ENCODE measurements at places on chromosomes 11 and 22. TPM values are rescaled to one million over a fixed set of nuclear protein-coding genes. Genes with fewer than 3 reads are reported as not detected.

DNA sequence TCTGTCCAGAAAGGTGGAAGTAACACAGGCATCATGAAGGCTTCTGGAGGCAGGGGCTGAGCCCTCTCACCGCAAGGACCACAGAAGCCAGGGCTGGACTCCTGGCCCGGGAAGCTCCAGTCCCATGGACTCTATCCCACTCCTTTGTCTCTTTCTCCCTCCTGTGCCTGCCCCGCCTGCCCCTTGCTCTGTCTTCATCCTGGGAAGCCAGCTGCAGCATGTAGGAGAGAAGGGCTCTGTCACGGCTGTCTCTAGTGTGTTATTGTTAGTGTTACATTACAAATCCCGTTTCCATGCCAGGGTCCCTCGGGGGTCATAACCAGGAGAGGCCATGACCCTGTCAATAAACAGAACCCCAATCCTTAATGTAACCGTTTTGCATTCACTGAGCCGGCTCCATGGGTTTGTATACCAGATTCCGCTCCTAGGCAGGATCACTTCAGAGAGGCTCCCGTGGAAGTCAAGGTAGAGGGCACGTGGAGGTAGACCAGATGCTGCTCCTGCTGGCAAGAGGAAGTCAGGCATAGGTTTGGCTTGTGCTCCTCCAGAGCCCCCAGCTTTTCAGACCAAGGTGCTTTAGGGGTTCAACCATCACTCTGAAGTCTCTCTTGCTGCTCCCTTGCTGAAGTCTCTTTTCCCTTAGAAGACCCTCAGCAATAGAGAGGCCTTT lies 293.2 kb downstream of the ETS1 start:
- no peak for DNase-seq

GRCh38 chr11:28729339-28729738 lies 621.2 kb downstream of the METTL15 start:
- DNase-seq = no peak

GRCh38 chr11:66967670-66968425 lies 7.3 kb upstream of the C11orf86 start:
- DNase-seq = no peak

DNA sequence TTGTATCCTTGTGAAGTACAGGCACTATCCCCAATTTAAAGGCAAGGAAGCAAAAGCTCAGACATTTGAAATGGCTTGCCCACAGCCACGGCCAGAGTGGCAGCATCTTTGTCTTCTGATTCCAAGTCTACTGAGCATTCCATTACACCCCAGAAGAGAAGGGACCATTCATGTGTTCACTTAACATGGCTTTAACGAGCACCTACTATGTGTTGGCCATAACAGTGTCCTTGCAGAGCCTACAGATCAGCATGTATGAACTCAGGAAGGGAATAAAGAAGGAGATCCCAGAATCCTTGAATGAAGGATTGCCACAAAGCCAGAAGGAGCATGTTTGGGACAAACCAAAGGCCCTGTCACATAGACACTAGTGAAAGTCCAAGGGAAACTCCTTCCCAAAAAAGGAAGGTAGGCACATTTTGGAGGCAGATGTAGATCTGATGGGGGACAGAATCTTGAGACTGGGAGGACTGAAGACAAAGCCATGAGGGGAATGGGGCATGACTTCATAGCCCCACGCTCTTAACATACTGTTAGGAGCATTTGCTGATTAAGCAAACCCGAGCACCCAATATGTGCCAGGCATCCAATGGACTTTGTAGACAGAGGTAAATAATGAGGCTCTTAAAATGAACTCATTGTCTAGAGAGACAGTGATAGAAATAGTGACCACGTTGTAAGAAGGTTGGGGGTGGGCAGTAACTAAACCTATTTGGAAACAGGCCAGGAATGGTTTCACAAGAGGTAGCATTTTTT lies 54.9 kb downstream of the P4HA3 start:
- DNase-seq = no peak

DNA sequence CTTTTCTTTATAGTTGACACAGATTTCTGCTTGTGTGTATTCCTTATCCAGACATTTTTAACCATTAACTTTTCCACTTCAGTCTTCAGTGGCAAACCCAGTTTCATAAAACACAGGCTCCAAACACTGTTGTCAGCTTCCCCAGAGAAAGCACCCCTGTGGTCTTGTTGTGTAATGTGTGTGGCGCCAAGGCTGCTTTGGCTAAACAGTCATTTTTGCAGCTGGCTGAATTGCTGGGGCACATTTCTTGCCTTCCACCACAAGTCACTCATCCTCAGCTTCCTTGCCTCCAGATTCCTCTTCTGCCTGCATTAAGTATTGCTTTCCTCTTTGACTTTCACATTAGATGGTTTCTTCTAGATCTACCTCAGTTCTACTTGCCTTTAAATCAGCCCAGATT lies 40.5 kb downstream of the ARHGAP1 start:
- no peak for DNase-seq

DNA sequence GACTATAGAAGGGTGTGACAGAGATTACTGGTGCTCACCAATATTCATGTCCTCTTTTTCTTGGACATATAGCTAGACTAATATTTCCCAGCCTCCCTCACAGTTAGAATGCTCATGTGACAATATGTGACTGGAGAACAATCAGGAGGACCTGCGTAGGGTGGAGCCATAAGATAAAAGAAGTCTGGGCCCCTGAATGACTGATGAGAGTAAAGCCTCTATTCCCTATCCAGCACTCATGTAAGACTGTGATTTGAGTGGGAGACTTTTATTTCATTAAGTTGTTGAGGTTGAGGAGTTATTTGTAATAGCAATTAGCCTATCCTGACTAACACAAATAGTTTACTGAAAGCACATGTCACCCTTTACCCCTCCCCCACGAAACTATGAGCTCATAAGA lies 1247.1 kb upstream of the TENM4 start:
- DNase-seq = no peak

DNA sequence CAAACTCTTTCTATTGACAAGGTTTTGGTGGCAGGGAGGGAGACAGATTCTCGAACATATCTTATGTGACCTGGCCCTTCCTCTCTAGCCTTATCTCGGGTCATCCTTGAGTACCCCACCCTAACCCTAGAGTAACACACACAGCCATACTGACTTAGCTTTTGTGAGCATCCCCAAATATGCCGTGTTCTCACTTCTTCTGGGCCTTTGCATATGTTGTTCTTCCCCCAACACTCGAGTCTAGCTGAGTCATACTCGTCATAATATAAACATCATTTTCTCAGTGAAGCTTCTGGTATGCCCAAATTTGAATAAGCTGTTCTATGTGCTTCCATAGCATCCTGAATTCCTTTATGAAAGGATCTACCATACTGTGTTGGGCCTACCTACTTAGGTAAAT lies 8.0 kb downstream of the TTC17 start:
- no peak for DNase-seq

DNA sequence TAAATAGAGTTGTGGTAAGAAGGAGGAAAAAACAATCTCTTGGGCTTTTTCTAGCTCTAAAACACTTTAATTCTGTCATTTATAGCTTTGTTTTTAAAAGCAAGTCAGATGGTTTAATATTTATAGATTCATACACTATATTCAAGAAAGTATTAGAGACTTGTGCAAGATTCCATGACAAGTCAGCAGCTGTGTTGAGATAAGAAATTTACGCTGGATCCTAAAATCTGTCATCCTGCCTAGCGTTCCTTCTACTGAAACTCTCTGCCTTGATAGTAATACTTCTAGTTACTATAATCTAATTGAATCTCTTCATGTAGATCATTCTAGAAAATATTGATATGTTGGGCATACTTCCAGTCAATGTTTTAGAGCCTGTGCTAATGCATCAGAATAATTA lies 721.8 kb downstream of the CNTN5 start:
- no peak for DNase-seq

GRCh38 chr11:38304926-38305325 lies 1706.9 kb upstream of the RAG2 start:
- DNase-seq = no peak

GRCh38 chr11:125263268-125263790 lies 98.8 kb downstream of the PKNOX2 start:
- DNase-seq = peak; percentile 89

DNA sequence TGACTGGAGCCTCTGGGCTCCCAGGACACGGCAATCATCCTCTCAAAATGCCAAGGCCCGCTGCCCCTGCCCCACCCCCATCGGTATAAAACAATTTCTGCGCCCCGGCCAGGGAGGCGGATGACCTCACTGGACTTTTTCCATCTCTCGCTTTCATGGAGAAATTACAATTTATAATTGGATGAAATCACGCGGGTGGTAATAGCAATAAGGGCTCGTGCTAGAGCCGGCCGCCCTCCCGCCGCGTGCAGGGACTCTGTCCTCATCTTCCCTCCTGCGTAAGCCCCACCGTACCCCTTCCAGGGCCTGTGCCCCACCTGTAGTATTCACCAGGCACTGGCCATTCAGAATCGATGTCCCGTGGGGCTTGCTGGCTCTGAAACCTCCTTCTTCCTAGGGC lies 64.5 kb downstream of the MACROD1 start:
- no peak for DNase-seq

DNA sequence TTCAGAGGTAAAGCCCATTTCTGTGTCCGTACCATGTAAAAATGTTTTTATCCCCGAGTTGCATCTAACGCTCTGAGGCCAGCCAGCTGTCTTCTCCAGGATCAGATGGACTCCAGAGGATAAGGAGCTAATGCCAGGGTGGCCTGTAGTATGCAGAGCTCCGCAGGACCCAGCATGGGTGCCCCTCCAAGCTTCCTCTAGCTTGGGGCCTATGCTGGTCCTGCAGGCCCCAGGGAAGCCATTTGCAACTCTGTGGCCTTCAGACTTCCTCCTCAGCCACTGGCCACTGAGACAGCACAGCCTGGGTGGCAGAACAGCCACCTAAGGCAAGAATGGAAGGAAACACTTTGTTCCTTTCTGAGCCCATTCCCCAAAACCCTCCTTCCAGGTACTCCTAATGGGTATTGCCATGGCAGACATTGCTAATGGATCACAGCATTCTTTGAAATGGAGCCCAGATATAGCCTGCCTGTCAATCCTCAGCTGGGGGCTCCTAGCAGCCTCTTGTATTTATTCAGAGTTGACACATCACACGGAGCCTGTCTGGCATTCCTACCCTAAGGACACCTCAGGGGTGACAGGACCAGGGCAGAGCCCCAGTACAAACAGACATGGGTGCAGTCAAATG lies 4.7 kb downstream of the ADA2 start:
- no peak for DNase-seq

DNA sequence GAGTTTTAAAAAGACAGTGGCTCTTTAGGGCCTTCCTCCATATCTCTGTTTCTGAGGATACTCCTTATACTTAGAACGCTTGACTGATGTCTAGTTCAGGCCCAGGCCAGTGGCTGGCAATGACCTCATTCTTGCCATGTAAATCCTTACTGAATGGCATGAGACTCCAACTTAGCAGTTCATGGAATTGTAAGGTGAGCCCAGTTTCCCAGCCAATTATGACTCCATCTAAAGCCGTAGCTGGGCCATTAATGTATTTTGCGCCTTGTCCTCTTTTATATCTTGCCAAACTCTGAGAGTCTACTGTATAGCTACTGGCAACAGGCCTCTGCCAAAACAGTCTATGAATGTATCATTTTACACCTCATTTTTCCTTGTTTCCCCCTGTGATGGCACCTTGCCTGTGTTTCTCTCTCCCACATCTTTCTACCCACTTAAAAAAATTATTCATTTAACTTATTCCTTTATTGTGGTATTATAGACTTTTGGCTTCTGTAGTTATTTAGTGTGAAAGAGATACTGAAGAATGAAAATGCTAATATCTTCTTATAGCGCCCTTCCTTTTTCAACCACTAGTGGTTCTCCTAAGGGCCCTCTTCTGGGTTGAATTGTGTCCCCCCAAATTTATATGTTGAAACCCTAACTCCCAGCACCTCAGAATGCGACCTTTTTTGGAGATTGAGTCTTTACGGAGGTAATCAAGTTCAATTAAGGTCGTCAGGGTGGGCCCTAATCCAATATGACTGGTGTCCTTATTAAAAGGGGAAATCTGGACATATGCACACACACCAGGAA lies 67.4 kb downstream of the ZNRF3 start:
- DNase-seq = no peak

DNA sequence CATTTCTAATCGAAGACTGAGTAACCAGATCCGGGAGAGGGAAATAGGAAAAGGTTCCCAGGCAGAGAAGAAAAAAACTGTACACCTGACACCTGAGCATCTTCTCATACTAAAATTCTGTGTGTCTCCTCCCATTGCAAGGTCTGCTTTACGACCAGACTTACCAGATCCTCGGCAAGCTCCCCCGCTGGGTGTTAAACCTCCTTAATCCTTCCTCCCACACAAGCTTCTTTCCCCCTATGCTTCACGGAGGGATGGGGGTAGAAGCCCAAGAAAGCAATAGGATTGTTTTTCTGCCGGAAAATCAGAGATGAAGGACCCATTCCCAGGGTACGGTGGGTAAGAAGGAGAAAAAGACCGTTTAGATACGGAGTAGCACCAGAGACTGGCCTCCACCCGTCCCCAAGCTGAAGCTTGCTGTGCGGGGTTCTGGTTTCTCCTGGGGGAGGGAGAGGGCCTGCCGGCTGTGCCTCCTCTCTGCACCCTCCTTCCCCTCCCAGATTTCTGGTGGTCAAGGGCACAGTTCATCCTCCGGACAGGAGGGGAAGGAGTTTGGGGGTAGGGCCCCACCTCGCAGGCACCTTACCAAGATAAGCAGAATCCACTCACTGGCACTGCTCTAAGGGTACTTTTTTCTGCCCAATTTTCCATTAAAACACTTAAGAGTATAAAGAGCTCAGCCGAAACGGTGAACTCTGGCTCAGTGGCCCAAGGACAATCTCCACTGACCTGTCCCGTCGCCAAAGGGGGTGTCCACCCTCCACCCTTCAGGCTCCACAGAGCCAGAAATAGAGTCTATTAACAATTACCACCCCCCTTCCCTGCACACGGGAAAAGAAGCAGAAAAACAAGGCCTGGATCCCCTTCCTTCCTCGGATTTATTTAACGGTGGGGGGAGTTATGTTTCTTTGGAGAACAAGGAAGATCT lies 1.2 kb downstream of the TOB2 start:
- no peak for DNase-seq

- no peak for DNase-seq
Observed at GRCh38 chr11:131661132-131661531, 290.7 kb downstream of the NTM start.

GRCh38 chr11:80898910-80899309 lies 1458.1 kb upstream of the TENM4 start:
- DNase-seq = no peak

- DNase-seq = no peak
Observed at GRCh38 chr11:12253843-12254281, 123.5 kb upstream of the PARVA start.

GRCh38 chr11:40337118-40337517 lies 1122.3 kb downstream of the LRRC4C start:
- no peak for DNase-seq

- no peak for DNase-seq
Observed at GRCh38 chr11:12163181-12163941, 53.0 kb downstream of the MICAL2 start.

GRCh38 chr22:31230871-31231621 lies 18.9 kb downstream of the LIMK2 start:
- no peak for DNase-seq

- DNase-seq = no peak
Observed at GRCh38 chr11:45319077-45319476, 32.9 kb upstream of the SYT13 start.

Gene SAA2
- 0.15 TPM for polyA plus RNA-seq

Gene GVQW3
- 9.7 TPM for polyA plus RNA-seq

Gene ANO5
- 7.9 TPM for polyA plus RNA-seq

Gene SPA17
- polyA plus RNA-seq = 27.7 TPM

Gene CAPRIN1
- polyA plus RNA-seq = 327 TPM

Gene TECTA
- polyA plus RNA-seq = 2.1 TPM

Gene FOLR3
- 2.8 TPM for polyA plus RNA-seq

Gene GGTLC3
- polyA plus RNA-seq = not detected

Gene SLC22A9
- polyA plus RNA-seq = not detected

Gene CNIH2
- polyA plus RNA-seq = 3.3 TPM

Gene GPR83
- 0.67 TPM for polyA plus RNA-seq

Gene SCN2B
- polyA plus RNA-seq = 4.6 TPM

Gene IL17RA
- polyA plus RNA-seq = 4.3 TPM

Gene RPLP2
- polyA plus RNA-seq = 976 TPM

Measured in right renal cortex interstitium (tissue), 3 donors.